ENCODE measurements at places on chromosomes 5 and 9.

- DNase-seq: no peak
Measured at GRCh38 chr9:115671963-115672305, 481.7 kb upstream of the PAPPA start.

GRCh38 chr9:30193421-30193820, 2191.0 kb upstream of the ACO1 start:
- DNase-seq: no peak

GRCh38 chr5:91521334-91521733, 138.2 kb upstream of the ARRDC3 start:
- no peak for DNase-seq

GRCh38 chr9:4366591-4367330, 66.9 kb upstream of the GLIS3 start:
- DNase-seq: peak; percentile 7

GRCh38 chr9:2178034-2178734, 163.0 kb downstream of the SMARCA2 start:
- no peak for DNase-seq

- DNase-seq: no peak
Measured at GRCh38 chr9:72955126-72955455, 2.2 kb upstream of the ALDH1A1 start.

- no peak for DNase-seq
Measured at GRCh38 chr9:137298401-137299202, 3.5 kb downstream of the NRARP start.

GRCh38 chr5:16854351-16854750, 81.7 kb downstream of the MYO10 start:
- DNase-seq: no peak

DNA sequence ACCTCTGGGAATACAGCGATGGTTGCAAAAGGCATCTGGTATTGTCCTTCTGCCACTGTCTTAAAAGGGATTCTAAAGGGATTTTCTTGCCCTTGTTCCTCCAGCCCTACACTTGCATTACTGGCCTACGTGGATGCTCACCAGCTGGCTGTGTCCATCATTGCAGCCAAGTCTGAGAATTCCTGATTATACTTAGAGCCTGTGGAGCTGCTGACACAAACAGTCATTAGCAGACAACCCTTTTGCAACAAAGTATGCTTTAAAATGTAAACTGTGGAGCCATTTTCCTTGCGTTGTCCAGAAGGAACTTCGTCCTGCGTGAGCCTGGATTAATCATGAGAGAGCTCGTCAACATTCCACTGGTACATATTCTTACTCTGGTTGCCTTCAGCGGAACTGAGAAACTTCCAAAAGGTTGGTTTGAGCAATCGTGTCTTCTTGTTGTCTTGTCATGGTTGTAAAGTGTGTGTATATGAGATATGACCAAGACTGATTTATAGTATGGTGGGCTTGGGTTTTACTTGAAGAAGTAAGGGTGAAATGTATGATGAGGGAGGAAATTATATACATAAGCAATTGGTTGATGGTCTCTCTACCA, at the start of gene MUSK:
Gene MUSK (plus strand): TSS at position 222 of the 598 bp plus-strand sequence. CDS start 114 bp downstream, at position 336.
- no peak for DNase-seq

DNA sequence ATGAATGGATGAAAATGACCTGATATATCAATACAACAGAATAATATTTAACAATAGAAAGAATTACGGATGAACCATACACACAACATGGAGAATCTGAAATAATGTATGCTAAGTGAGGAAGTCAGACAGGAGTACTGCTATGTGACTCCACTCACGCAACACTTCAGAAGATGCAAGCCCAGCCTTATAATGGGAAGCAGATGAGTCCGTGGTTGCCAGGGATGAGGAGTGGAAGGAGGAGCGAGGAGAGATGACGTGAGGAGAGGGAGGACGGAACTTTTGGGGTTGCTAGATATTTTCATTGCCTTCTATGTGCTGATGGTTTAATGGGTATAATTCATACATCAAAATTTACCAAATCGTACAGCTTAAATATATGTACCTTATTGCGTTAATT, 55.4 kb upstream of the ERCC6L2 start:
- no peak for DNase-seq

DNA sequence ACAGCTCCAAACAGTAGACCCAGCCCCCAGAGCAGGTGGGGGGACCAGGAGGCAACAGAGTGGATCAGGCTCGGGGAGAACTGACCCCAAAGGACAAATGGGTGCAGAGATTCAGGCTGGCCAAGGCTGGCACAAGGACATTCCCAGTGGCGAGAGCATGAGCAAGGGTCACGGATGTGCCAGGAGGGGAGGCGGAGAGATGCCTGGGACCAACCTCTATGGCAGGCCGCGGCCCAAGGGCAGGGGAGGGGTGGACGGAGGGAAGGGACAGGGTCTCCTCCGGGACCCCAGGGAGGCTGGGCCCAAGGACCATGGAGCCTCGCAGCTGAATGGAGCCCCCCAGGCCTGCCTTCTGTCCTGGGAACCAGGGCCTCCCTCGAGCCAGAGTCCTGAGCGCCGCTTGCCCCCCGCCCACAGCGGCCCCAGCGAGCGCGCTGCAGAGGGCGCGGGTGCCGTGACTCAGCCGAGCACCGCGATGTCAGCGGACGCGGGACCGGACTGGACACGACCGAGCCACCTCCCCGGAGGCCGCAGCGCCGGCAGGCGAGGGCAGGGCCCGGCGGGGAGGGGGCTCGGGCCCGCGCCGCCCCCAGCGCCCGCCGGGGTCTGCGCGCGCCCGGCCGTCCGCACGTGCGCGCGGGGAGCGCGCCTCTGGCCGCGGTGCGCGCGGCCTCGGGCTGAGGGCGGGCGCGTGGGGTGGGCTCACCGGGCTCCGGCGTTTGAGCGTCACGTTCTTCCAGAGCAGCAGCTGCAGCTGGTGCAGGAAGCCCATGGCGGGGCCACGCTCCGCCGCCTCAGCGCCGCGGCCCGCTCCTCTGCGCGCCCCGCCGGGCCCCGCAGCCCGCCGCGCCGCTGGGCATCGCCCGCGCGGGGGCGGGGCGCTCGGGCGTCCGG, at the start of gene ABCA2:
Gene ABCA2 (minus strand): TSS at position 869 of the 894 bp plus-strand sequence. CDS start 97 bp downstream, at position 772.
- DNase-seq: no peak

- DNase-seq: no peak
Measured at GRCh38 chr9:19799784-19800183, 10.9 kb upstream of the SLC24A2 start.

- no peak for DNase-seq
Measured at GRCh38 chr5:134567641-134568336, 42.3 kb downstream of the JADE2 start.

- DNase-seq: no peak
Measured at GRCh38 chr5:116402235-116402634, 172.4 kb downstream of the SEMA6A start.

- no peak for DNase-seq
Measured at GRCh38 chr5:174596429-174596828, 128.0 kb upstream of the MSX2 start.

DNA sequence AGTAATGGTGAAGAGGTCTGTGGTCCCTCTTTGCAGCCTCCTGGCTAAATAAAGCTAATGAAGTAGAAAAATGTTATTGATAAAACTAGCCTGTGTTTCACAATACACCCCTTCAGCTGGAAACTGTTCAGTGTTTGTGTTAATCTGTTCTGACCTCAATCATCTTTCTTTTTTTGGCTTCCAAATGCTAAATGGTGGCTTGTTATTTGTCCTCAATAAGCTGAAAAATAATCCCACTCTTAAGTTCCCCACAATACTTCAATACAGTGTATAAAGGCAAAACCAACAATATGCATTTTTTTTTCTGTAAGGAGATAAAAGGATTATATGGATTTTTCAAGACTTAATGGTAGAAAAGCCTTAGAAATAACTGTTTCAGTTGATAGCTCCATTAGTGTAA, 560.5 kb downstream of the TUSC1 start:
- no peak for DNase-seq

DNA sequence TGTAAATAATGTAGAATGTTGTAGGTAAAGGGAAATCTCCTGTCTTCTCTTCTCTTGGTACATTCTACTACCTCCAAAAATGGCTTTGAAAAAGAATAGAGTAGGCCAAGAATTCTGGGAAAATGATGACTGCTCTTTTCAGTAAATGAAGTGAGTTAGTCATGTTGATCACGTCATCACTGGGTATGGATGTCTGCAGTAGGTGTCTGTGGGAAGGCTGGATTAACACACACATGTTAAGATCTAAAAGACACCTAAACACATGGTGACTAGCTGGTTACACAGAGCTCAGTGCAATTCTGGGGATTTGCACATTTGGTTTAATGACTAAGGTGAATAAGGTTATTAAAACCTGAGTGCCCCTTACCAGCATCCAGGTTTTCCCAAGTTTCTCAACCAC, 161.5 kb downstream of the CEP120 start:
- no peak for DNase-seq

DNA sequence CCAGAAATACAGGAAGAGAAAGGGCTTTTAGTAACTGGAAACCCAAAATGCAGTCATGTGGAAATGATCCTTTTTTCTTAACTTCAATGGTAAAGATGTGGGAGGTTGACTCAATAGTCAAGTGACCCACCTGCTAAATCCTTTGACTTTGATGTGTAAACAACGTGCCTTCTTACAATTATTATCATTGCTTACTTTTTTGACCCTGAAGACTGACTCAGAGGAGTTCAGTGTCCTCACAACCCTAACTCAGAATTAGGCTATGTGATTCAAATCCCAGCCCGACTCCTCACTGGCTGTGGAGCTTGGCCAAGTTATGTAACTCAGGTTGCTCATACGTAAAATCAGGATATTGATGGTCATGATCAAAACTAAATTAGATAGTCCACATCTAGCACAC, 27.9 kb downstream of the ANXA1 start:
- DNase-seq: no peak

GRCh38 chr5:102865510-102866236, 110.6 kb downstream of the PAM start:
- DNase-seq: peak; percentile 23

- no peak for DNase-seq
Measured at GRCh38 chr5:174775081-174775480, 50.7 kb downstream of the MSX2 start.
